ENCODE measurements at places on chromosomes 7 and 10. TPM values are rescaled to one million over a fixed set of nuclear protein-coding genes. Genes with fewer than 3 reads are reported as not detected.

SCD gene
- 271 TPM for total RNA-seq

FAM25A gene
- total RNA-seq, result not detected

CYP26C1 gene
- not detected for total RNA-seq

SPDYE16 gene
- total RNA-seq, result 0.20 TPM

CCDC146 gene
- 2.6 TPM for total RNA-seq

FAM24A gene
- total RNA-seq, result not detected

FIGNL1 gene
- total RNA-seq, result 47.2 TPM

OR2A1 gene
- not detected for total RNA-seq

AEBP1 gene
- 29.1 TPM for total RNA-seq

TMEM196 gene
- total RNA-seq, result not detected

PCLO gene
- total RNA-seq, result not detected

PLOD3 gene
- 20.4 TPM for total RNA-seq

SMKR1 gene
- total RNA-seq, result 3.6 TPM

NET1 gene
- total RNA-seq, result 21.6 TPM

PBLD gene
- total RNA-seq, result 0.85 TPM

AKR1C4 gene
- total RNA-seq, result not detected

SFRP4 gene
- total RNA-seq, result not detected

CYREN gene
- total RNA-seq, result 35.4 TPM

GNAT3 gene
- not detected for total RNA-seq

NEURL1 gene
- total RNA-seq, result 1.7 TPM

MMRN2 gene
- not detected for total RNA-seq

TSPAN12 gene
- total RNA-seq, result not detected

BMS1 gene
- total RNA-seq, result 27.6 TPM

FASTK gene
- 59.4 TPM for total RNA-seq

EBLN1 gene
- total RNA-seq, result not detected

ZNF107 gene
- total RNA-seq, result 12.9 TPM

WEE2 gene
- not detected for total RNA-seq

HOXA11 gene
- total RNA-seq, result 0.13 TPM

DDC gene
- 0.36 TPM for total RNA-seq

ALDH18A1 gene
- total RNA-seq, result 119 TPM

HECTD2 gene
- total RNA-seq, result 2.7 TPM

TMEM72 gene
- total RNA-seq, result not detected

RAMP3 gene
- not detected for total RNA-seq

TSPAN13 gene
- 1.0 TPM for total RNA-seq

NUDT1 gene
- 90.2 TPM for total RNA-seq

CTAGE15 gene
- 0.83 TPM for total RNA-seq

BTBD16 gene
- not detected for total RNA-seq

NUTM2D gene
- total RNA-seq, result 1.1 TPM

MALRD1 gene
- 0.41 TPM for total RNA-seq

HOXA3 gene
- not detected for total RNA-seq

SFRP5 gene
- 0.74 TPM for total RNA-seq
